ENCODE measurements at places on chromosomes 12 and 14.

DNA sequence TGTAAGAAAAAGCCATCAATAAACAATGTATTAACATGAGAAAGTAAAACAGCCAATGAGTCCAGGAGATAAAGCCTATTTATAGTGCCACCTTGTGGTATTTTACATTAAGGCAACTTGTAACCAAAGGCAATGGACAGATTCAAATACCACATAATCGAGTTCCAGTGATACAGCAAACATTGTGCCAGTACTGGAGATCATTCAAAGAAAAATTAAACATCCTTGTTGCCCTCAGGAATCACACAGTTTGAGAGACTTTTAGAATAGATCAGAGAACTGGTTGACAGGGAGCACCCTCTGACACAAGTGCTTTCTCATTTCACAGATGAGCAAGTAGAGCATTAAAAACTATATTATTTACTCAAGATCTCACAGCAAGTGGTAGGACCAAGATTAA lies 98.1 kb downstream of the DDHD1 start:
- peak; percentile 4 for DNase-seq

GRCh38 chr12:115998119-115998633 lies 279.3 kb downstream of the MED13L start:
- DNase-seq: peak; percentile 8

DNA sequence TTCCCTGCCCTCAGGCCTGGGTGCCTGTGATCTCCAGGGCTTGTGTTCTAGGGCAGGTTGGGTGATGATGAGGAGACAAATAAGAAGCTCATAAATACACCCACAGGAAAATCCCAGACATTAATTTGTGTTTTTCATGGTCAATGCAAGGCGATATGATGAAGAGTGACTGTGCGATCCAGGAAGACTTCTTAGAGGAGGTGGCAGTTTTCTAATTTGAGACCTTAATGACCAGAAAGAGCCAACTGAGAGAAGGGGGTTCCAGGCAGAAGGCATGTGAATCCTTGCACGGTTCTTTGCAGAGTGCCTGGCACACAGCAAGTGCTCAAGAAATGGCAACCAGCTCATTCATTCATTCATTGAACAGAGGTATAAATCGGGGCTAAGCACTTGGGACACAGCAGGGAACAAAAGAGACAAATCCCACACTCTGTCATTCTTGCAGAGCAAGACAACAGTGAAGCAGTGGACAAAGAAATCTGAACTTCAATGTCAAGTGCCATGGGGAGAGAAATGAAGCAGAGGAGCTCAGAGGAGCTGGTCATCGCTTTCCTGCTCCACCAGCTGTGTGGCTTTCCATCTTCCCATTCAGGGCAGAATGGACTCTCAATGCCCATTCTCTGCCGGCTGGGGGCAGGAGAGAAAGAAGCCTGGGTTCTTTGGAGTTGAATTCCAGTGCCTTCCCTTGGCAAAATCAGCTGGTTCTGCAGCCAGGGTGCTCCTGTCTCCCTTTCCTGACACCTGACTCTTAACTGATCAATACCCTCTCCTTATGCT lies 128.3 kb downstream of the AACS start:
- no peak for DNase-seq

DNA sequence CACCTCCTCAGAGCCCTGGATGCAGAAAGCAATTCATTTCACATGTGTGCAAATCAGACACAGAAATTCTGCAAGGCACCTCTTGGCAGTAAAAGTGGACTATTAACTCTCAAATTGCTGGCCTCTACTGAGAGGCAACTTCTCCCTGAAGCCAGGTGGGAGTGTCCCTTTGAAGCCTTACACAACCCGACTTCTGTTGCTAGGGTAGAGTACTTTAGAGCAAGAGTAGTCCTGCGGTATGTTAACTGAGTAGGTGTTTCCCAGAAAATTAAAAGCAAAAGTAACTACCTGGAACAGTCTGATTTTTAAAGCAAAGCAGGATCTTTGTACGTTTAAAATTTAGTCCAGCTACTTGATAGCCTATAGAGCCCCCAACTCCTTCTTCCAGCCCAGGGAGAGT lies 483.4 kb downstream of the DIO2 start:
- no peak for DNase-seq

GRCh38 chr14:96614481-96614881 lies 112.3 kb downstream of the PAPOLA start:
- DNase-seq: no peak

- no peak for DNase-seq
Measured at GRCh38 chr12:76123259-76124212, 39.1 kb upstream of the NAP1L1 start.

DNA sequence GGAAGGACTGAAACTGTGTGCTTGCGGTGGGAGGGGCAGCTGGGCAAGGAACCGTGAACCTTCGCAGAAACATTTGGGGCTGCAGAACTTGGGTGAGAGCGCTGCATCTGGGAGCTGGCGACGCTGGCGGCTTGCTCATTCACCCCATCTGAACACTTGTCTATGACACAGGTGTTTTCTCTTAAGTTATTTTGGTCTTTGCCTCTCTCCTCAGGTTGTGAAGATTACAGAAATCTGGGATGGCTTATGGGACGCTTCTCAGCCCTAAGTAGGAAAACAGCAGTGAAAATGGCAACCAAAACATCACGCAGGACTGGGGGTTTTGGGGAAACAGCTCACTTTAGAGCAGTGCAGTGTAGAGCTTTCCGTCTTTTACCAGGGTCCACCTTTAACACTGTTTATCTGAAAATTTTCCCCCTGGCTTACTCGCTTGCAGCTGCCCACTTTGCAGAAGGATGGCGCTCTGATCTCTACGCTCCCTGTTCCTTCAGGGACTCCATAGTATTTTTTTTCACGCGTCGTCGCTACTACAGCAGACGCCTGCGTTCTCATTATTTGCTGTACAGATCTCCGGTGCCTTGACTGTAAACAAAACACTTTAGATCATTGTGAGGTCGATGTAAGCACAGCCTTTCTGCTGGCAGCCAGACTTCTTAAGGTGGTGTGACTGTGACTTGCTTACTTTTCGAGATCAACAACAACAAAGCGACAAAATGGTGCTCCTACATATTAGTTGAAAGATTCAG lies 2.7 kb upstream of the CDKN1B start:
- peak; percentile 42 for DNase-seq

DNA sequence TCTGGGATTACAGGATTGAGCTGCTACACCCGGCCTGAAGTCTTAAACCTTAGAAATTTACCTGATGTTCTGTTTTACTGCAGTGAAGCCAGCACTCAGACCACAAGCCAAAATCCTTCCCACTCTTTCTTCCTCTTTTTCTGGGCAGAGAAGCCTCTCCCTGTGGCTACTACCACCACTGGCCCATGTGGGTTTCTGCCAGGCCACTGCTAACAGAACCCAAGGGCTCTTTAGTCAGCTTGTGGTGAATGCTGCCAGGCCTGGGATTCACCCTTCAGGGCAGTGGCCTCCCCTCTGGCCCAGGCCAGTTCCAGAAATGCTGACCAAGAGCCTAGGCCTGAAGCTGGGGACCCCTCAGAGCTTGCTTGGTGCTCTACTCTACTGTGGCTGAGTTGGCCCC lies 35.3 kb downstream of the GAS2L3 start:
- no peak for DNase-seq

- no peak for DNase-seq
Measured at GRCh38 chr14:58884442-58884841, 246.7 kb downstream of the DACT1 start.

DNA sequence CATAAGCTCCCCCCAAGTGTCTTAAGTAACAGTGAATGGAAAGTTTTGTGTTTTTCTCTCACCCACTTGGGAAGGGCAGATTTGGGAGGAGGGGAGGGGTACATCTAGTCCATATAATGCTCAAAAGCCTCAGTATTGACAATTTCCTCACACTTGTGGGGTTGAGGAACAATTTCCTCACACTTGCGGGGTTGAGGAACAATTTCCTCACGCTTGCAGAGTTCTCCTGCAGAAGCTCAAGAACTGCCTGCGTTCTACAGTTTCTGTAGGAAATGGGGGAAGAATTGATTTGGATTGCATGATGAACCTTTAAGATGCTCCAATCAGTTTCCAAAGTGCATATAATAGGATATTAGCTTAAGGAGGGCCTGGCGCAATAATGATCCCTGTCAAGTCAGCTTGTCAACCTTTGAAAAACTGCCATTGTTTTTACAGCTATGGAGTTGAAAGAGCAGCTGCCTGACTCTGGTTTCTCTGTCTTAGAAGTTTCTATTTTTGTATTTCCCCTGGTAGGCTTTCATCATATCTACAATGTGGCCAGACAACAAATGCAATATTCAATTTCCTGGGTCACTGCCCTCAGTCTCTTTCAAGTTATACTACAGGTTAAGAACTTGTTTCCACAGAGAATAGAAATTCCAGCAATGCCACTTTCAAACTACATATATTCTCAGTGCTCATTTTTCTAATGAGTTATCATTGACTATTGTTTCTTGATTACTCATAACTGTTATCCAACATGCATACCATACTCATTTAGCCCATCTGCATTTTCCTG lies 66.5 kb downstream of the PLEKHG7 start:
- DNase-seq: no peak

DNA sequence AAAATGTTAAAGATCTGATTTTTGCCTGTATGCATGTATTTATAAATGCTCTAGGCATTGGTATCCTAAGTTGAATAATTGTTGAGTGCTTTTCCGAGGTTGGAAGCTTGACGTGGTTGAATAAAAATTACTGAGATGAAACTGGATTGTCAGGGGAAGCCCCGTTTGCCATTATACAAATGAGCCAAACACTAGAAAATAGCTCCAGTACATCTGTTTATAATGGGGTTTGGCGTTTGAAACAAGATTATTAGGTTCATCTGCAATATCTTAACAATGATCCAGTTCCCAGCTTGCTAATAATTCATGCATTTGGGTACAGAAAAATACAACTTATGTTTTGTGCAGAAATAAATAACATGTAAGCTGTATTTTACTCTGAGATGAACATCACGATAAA lies 789.6 kb downstream of the GALC start:
- no peak for DNase-seq

- no peak for DNase-seq
Measured at GRCh38 chr12:2864198-2864597, 7.4 kb upstream of the TEX52 start.

GRCh38 chr12:105562199-105562971 lies 231.9 kb downstream of the C12orf75 start:
- peak; percentile 88 for DNase-seq

DNA sequence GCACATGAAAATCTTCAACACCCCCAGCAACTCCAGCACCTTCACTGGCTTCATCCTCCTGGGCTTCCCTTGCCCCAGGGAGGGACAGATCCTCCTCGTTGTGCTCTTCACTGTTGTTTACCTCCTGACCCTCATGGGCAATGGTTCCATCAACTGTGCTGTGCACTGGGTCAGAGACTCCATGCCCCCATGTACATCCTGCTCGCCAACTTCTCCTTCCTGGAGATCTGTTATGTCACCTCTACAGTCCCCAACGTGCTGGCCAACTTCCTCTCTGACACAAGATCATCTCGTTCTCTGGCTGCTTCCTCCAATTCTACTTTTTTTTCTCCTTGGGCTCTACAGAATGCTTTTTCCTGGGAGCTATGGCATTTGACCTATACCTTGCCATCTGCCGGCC lies 11.5 kb upstream of the OR11G2 start:
- no peak for DNase-seq

GRCh38 chr12:93347054-93347785 lies 30.5 kb upstream of the NUDT4 start:
- DNase-seq: no peak

- no peak for DNase-seq
Measured at GRCh38 chr12:131947482-131948027, 2.2 kb upstream of the EP400 start.

GRCh38 chr12:53948650-53949593 lies 5.8 kb upstream of the HOXC12 start:
- DNase-seq: no peak

- DNase-seq: no peak
Measured at GRCh38 chr12:93678779-93679178, 1.6 kb downstream of the CRADD start.

- peak; percentile 99 for DNase-seq
Measured at GRCh38 chr12:113245695-113246477, 24.6 kb downstream of the TPCN1 start.

GRCh38 chr14:57375156-57375555 lies 15.2 kb upstream of the NAA30 start:
- no peak for DNase-seq

- DNase-seq: no peak
Measured at GRCh38 chr14:27077710-27078109, 479.9 kb upstream of the NOVA1 start.

DNA sequence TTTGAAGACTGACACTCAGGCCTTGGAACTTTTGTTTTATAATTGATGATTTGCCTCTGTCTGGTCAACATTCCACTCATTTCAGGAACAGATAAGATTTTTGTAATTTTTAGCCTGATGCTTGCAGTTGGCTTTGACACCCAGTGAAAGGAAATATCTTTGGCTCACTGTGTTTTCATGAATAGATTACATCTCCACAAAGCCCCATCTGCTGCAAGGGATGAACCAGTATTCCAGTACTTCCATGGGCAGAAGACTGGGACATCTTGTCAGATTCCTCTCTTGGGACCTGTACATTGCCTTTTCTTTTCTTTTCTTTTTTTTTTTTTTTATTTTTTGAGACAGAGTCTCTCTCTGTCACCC lies 28.4 kb downstream of the GSG1 start:
- no peak for DNase-seq

- DNase-seq: peak; percentile 78
Measured at GRCh38 chr12:92570056-92570753, 132.6 kb upstream of the PLEKHG7 start.

- no peak for DNase-seq
Measured at GRCh38 chr12:86730233-86730632, 474.0 kb upstream of the MGAT4C start.

- DNase-seq: no peak
Measured at GRCh38 chr12:25256826-25257225, 6.1 kb upstream of the KRAS start.
